ENCODE measurements at places on chromosomes 6 and 20. TPM values are rescaled to one million over a fixed set of nuclear protein-coding genes. Genes with fewer than 3 reads are reported as not detected.

Gene TTBK1
- 0.55 TPM for polyA plus RNA-seq

Gene ALDH5A1
- 29.1 TPM for polyA plus RNA-seq

Gene PREX1
- polyA plus RNA-seq: 16.7 TPM

Gene EFCAB8
- polyA plus RNA-seq: 0.13 TPM

Gene SNAP25
- 6.3 TPM for polyA plus RNA-seq

Gene EPHA7
- 38.6 TPM for polyA plus RNA-seq

Gene RSPH4A
- 3.0 TPM for polyA plus RNA-seq

Gene SMAP1
- 27.4 TPM for polyA plus RNA-seq

Gene HCRTR2
- polyA plus RNA-seq: 0.51 TPM

Gene CDSN
- polyA plus RNA-seq: not detected

Gene GLYATL3
- not detected for polyA plus RNA-seq

Data from left renal cortex interstitium (tissue), 4 donors.